Esophagus squamous epithelium (tissue), 5 donors: ENCODE measurements at places on chromosomes 3 and 15.
A peak's percentile ranks its signal among the peaks of the same experiment; 100 is the strongest.

DNA sequence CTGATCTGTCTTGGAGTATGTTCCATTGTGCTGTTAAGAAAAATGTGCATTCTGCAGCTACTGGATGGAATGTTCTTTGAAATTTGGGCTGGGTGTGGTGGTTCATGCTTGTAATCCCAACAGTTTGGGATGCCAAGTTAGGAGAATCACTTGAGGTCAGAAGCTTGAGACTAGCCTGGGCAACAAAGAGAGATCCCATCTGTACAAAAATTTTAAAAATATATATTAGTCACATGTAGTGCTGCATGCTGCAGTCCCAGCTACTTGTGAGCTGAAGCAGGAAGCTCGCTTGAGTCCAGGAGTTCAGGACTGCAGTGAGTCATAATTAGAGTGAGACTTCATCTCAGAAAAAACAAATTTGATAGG lies 62.8 kb upstream of the PLSCR4 start:
- no peak for DNase-seq

DNA sequence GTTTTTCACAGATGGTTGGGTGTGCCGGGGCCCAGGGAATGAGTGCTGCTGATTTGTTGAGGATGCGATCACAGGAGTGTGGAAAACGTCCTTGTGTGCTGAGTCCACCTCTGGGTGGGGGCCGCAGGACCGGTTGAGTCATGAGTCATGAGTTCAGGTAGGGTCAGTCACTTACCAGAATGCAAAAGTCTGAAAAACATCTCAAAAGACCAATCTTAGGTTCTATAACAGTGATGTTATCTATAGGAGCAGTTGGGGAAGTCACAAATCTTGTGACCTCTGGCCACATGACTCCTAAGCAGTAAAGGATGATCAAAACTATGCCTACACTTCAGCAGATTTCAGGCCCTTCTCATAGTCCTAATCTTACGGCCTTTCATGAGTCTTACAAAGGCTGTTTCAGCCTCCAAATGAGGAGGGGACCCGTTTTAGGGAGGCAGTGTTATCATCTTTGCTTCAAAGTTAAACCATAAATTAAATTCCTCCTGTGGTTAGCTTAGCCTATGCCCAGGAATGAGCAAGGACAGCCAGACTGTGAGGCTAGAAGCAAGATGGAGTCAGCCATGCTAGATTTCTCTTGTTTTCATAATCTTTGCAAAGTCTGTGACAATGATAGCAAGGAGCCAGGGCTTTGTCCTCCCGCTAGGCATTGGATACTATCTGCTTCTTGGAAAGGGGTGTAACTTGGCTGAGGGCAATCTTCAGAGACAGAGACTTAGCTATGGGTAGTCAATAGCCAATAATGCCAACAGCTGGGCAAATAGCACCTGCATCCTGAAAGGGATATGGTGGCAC lies 30.6 kb upstream of the PIAS1 start:
- DNase-seq, result no peak

- DNase-seq, result no peak
Measured at GRCh38 chr15:57427367-57427821, 51.1 kb downstream of the CGNL1 start.

DNA sequence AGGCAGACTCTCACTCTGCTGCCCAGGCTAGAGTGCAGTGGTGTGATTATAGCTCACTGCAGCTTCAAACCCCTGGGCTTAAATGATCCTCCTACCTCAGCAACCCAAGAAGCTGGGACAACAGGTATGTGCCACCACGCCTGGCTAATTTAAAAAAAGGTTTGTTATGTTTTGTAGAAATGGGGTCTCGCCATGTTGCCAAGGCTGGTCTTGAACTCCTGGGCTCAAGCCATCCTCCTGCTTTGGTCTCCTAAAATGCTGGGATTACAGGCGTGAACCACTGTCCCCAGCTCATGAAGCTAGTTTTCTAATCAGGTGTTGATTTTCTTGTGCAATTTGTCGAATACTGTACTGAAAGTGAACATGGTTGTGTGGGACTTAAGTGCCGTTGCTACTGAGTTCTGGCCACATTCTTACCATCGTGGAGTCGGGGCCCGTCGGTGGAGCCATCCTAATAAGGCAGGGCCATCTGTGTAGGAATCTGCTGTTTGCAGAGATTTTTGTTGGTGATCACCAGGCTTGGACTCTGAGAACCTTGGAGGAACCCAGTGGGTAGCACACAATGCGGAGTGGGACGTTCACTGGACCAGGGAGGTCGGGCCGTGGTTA lies 193.2 kb downstream of the GOLGA6L6 start:
- DNase-seq, result no peak

GRCh38 chr3:18279226-18279737 lies 145.9 kb downstream of the SATB1 start:
- no peak for DNase-seq

- DNase-seq, result no peak
Measured at GRCh38 chr3:177378168-177378567, 180.9 kb upstream of the TBL1XR1 start.

DNA sequence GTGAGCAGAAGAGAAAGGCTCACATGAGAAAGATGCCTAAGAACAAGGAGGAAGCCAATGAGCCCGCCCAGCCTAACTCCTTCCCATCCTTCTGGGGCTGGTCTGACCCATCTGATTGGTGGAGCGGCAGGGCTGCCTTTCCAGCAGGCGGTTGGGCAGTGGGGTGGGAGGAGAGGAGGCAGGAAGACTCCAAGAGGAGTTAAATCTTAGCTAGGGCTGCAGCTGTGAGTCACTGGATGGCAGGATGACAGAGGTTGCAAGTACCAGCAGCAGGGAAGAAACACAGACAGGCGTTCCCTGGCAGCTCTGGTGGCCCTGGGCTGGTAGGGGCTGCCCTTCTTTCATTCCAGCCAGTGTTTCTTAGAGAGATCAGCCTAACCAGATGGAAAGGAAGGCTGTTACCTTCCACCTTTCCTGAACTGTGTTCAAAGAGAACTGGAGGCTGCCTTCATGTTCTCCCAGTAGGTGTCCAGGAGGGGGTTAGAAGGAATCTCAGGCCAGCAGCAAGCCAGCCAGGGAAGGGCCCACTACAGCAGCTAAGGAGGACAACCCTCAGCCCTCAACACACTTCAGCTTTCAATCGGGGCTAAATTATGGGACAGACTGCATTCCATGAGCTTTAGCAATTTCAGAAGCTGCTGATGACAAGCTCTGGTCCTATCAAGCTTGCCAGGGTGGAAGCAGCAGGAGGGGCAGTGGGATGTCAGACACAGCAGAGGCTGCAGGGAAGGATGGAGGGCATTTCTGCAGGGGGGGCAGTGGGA lies 50.3 kb downstream of the CHSY1 start:
- DNase-seq, result peak; percentile 22

DNA sequence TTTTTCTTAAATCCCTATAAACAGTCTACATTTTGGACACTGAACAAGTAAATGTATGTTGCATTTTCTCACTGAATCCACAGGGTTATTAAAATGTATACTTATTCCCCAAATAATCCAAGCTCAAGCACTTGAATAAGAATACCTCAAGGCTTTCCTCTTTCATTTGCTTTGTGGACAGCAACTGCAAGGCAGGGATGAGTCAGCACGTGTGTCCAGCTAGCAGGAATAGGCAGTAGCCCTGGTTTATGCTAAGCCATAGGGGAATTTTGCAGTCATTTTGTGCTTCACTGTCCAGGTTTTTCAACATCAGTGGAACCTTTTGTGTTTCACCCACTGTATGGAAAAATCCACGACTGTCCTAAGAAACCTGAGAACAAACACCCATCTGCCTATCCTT lies 96.7 kb upstream of the KCNMB2 start:
- no peak for DNase-seq

GRCh38 chr3:11498646-11499045 lies 145.1 kb downstream of the VGLL4 start:
- no peak for DNase-seq

- DNase-seq, result no peak
Measured at GRCh38 chr3:70042641-70043040, 43.1 kb downstream of the SAMMSON start.

GRCh38 chr3:113166719-113167492 lies 44.5 kb upstream of the BOC start:
- DNase-seq, result no peak

DNA sequence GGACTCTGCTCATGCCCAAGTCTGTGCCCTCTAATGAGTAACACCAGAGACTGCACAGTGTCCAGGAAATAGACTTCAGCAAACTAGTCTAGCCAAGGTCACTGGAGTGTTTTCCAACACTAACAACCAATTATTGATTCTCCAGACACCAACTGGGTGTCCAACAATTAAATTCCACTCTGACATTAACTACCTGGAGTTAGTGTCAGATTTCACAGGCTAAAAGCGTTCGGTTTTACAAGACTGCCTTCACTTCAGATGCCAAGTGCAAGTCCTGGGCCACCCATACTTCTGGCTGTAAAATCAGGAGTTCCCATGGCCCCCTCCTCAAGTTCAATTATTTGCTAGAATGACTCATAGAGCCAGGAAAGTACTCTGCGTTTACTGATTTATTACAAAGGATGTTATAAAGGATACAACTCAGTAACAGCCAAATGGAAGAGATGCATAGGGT lies 20.8 kb upstream of the CFAP161 start:
- DNase-seq, result no peak

DNA sequence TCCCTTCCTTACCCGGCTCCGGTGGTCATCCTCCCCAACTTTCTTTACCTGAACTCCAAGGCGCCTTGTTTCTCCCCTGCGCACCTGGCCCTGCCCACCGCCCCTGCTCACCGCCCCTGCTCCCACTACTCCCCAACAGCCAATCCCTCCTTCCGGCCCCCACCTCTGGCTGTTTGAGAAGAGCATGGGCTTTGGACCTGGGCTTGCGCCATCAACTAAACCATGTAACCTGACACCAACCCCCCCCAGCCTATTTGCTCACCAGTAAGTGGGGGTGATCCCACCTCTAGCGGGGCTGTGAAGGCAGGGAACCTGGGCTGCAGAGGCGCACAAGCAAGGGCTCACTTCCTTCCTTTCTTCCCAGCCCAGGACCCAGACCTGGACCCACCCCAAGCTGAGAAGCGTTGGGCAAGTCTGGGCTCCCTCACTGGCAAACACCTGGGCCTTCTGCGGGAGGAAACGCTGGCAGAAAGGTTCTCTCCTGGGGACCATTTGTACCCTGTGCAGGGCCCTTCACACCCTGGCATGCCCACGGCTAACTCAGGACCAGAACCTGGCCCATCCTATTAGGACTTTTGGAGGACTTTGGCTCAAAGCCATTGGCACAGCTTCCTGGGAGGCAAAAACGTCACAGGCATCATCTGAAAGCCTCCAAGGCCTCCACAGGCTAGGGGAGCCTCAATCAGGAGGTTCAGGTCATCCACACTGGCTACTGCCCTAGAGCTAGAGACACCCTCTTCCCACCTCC lies at the start of gene PLXNB1:
Gene PLXNB1, minus strand, starts transcription at position 127 of the 748 bp plus-strand sequence. CDS start 5,475 bp downstream, outside the sequence.
- peak; percentile 24 for DNase-seq

DNA sequence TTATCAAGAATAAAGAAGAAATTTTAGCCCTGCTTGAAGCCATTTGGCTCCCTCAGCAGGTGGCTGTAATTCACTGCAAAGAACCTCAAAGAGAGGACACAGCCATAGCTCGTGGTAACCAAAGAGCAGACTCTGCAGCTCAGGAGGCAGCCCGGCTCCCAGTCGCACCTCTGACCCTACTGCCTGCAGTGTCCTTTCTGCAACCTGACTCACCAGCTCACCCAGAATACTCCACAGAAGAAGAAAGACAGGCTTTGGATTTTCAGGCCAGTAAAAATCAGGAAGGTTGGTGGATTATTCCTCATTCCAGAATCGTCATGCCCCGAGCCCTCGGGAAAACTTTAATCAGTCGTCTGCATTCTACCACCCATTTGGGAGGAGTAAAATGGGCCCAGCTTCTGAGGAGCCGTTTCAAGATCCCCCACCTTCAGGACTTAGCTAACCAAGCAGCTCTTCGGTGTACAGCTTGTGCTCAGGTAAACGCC lies 38.6 kb downstream of the ZBTB11 start:
- no peak for DNase-seq

DNA sequence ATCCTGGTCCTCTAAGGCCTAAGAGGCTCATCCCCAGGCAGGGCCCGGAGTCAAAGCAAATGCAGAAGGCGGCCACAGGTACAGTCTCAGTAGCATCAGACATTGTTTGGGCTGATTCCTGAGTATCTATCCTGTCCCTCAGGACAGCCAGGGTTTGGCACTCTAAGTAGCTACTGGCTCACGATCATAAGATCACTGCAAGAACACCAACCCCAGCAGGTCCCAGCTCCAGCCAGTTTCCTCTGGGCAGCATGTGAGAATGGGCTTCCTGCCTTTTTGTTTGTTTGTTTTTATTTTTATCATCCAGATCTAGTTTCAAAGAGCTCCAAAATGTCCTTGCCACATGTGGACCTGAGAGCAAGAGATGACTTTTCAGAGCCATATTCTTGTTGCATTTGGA lies 32.7 kb downstream of the LRRFIP2 start:
- no peak for DNase-seq

DNA sequence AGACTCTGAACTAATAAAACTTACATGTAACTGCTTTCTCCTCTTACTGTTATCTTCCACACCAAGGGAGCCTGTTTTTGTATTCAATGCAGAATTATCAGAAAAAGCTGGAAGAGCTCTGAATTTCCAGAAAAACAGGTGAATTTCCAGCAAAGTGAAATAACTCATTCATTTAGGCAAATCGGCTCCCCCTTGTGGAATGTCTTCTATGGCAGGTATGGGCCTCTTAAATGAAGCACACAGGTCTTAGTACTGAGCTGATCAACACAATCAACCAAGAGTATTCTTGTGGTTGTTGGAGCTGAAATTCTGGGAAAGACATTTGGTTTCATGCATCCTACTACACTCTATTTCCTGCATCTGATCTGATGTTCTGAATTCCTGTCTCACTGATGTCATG lies 31.0 kb upstream of the PTPRG start:
- no peak for DNase-seq

- no peak for DNase-seq
Measured at GRCh38 chr15:33722673-33723015, 245.7 kb upstream of the CHRM5 start.

DNA sequence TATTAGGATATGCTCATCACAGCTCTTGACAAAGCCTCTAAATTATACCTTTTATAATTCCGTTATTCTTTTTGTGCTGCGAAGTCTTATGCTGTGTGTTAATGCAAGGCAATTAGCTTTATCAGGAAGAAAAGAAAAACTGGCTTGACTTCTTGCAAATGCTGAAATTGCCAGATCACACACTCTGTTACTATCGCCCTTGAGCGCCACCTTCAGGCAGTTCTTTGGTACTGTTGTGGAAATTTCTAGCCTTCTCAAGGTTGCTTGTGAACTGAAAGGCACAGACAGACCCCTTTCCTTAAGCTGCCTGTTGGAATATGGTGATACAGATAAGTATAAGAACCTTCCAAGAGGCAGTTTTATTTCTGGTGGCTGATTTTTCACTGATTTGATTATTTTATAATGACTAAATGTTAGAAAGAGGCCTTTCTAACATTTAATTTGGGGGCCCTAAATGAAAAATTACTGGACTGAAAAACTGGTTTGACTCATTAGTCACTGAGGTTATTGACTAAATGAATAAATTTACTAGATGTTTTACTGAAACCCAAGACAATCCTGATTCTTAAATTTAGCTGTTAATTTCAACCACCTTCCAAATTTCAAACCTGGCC lies 126.2 kb upstream of the RASGRP1 start:
- no peak for DNase-seq

GRCh38 chr15:70855764-70856163 lies 1.8 kb upstream of the LARP6 start:
- DNase-seq, result no peak
